ENCODE measurements at places on chromosomes 2 and 18.

DNA sequence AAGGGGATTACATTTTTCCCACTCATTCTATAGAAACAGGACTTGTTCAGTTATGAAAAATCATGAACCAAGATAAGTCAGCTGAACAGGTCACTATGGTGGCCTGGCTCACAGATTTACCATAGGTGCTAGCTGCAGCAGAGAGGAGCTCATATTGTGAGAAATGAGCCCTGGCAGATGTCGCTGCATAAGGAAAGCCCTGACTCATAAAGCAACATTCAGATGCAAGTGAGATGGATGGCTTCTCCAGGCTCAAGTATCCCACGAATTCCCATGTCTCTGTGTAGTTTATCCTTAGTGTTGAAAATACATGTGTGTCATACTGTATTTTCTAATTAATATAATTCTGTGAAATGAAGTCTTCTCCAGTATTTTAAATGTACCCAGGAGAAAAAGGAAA is 115.0 kb upstream of the LHCGR start:
- DNase-seq, result no peak

DNA sequence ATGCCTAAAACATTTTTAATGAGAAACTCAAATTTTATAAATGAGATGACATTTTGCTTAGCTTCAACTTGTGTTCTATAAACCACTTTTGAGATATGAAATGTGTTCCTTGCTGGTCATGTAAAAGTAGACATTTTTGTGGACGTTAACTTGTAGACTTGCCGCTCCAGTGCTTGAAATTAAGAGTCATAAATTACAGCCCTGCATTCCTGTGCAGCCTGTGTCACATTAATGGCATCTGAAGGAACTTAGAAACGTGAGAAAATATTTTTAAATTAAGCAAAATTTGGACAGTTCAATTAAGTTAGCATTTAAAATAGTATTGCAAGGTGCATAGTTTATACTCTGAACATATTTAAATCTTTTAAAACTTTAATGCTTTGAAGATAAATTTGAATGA is 98.3 kb upstream of the LDLRAD4 start:
- DNase-seq, result no peak

- DNase-seq, result peak; percentile 21
Observed at GRCh38 chr18:79982736-79983135, 5.6 kb downstream of the TXNL4A start.

DNA sequence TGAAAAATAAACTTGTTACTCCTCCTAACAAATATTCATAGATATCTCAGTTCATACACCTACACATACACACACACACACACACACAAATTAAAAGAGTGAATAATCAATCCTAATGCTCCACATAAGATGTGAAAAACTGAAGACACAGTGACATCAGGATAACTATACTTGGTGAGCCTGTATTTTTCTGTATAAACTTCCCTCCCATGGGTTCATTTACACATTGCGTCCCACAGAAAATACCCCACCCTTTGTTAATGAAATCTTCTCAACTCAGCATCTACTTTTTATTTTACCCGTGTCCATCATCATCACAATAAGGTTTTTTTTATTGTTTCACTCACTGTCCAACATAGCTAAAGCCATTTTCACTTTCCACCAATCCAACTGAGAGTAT is 60.4 kb downstream of the CD226 start:
- DNase-seq, result no peak

DNA sequence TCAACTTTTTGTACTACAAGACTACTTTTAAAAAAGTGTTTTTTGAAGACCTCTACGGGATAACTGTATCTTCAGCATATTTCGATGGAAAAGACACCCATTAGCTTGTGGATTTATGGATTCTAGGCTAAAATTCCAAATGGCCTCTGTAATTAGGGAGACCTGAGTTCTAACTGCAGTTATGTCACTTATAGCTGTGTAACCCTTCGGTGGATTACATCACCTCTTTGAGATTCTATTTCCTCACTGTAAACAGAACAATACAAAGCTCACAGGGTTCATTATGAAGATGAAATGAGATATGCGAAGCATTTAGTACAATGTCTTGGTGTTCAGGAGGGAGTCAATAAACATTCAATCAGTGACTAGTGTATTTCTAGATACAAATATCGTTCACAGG is 24.2 kb downstream of the LMAN2L start:
- no peak for DNase-seq

DNA sequence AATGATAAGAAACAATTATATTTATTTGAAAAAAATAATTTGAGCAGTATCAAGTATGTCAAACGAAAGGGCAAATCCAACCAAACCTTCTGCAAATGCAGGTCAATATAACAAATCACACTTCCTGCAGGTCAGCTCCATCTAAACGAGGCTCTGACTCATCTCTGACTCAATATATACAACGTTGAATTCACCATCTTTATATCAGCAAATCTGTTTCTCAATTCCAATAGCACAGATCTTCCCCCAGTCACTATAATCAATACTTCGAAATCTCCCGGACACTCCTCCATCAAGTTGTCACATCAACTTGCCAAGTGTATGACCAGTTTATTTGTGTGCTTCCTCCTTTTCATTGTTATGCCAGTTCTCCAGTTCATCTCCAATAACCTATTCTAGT is 388.9 kb downstream of the ZEB2 start:
- DNase-seq, result no peak

- DNase-seq, result no peak
Observed at GRCh38 chr18:52200406-52200805, 139.6 kb upstream of the DCC start.

DNA sequence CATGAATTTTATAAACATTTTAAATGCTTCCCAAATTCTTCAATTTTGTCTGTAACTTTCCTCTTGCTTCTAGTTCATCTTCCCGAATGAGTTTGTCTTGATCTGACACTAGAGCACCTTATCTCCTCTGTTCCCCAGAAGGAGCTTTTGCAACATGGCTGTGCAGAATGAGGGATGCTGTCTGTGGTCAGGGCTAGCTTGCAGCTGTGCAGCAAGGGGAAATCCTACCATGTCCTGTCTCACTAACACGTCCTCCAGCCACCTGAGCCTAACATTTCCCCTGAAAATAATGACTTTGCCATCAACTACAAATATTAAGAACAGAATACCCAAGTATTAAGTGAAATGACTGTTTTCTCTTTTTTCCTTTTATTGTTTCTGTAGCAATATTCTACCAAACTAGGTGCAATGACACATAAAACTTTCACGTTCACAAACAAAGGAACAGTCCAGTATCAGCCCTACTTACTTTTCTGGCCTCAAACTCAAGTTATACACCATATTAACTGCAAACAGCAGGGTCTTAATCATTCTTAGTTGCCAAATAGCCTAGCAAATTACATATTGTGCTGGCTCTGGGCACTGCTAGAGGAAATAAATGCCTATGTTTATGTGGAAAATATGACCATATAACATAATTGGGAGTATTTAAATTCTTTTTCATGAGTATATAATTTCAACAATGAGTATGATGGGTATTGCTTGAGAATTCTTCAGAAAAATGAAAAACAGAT is 423.3 kb downstream of the CMPK2 start:
- DNase-seq, result no peak

DNA sequence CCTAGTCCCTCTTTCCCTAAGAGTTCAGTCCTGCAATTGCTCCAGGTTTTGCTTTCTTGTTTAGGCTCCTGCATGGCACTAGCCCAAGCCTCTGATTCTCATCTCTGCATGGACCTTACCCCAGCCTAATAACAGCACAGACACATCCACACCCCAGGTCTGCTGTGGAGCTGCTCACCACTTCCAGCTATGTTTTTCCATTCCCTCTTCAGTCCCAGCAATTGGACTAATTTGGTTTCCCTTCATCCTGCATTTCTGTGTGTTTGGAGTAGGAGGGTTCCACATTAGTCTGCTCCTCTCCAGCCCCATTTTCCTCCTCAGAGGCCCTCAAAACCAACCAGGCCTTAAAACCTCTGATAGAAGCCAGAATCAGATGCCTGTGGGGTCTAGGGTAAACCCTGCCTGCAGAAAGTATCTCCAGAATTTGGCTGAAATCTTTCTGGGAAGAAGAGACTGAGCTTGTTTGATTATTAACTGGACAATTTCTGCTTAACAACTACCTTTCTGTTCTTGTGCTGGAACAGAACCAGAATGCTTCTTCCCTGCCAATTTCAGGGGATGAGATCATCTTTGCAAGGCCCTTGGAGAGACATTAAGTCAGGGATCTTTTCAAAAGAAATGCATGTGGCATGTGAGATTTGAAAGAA is 95.9 kb downstream of the GFPT1 start:
- no peak for DNase-seq

DNA sequence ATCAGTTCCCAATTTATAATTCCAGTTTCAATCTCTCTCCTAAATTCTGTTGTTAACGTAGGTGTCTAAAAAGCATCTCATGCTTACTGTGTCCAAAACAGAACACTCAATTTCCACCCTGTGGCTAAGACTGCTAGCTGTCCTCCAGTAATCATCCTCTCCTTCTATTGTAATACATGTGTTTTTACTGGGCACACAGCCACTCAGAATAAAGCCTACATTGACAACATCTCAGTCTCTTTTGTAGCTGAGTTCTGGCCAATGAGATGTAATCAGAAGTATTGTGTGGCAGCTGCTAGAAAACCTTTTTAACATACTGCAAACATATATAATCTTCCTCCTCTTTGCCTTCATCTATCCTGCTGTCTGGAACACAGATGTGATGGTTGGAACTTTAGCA is 29.4 kb upstream of the TSPYL6 start:
- no peak for DNase-seq

DNA sequence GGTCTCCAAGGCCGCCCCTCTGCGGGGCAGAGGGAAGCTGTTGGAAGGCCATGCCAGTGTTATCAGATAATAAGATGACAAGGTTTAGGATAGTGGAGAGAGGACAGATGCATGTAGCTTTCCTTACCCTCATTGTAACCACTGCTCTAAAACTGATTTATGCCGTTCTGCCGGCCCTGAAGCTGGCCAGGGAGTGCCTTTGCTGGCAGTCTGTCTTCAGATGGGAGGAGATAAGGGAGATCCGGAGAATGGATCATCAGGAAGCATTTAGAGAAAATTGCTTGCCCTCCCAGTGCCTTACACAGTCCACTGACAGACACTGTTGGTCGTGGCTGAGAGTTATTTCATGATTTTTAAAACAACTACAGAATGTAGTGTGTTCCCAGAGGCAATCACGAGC is 35.4 kb upstream of the MYO3B start:
- DNase-seq, result no peak

DNA sequence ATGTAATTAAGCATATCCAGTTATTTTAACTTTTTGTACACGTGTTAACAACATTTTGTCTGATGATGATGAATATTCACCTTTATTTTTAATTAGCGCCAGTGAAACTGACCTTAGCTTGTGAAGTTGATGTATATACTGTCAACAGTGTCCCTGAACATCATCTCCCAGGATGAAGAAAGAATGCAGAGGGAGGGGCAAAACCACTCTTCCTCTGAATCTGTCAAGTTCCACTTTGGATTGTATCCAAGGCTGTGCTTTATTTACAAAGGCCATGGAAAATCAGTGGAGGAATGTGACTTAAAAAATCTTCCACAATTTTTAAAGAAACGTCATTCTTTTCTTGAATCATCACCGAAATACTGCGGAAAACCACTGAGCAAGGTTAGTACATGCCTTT is 4.5 kb upstream of the RMDN2 start:
- DNase-seq, result no peak

DNA sequence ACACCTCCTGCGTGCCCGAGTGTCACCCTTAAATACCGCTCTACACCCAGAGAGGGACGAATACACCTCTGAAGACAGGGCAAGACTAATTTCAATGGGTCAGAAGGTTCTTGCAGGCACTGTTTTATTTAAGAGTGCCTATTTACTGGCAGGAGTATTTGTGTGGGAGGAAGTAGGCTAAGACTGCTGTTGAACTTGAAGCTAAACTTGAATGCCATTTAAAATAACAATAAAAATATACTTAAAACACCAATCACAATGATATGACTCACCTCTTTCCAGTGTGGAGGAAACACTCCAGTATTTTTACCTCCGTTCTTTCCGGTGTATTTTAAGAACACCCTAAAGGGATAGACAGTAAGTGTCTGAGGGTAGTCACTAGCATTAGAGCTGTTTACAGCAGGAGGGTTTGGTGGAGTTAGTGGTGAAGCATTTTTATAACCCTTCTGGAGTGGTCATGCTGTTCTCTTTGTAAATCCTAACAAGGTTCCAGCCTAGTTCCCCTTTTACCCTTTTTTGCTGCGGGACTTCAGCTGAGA is 9.6 kb upstream of the HOXD1 start:
- DNase-seq, result no peak

- no peak for DNase-seq
Observed at GRCh38 chr18:67935638-67936037, 419.1 kb upstream of the DSEL start.

- DNase-seq, result peak; percentile 66
Observed at GRCh38 chr18:59899298-59900221, at the start of gene PMAIP1. TSS of gene PMAIP1 (plus strand) at chr18:59899996. CDS start at chr18:59900178, 182 bp downstream.

GRCh38 chr2:45808294-45808800 is 156.9 kb downstream of the PRKCE start:
- no peak for DNase-seq

- no peak for DNase-seq
Observed at GRCh38 chr2:189176516-189176915, 3.0 kb downstream of the COL5A2 start.

GRCh38 chr2:119028327-119029174 is 86.6 kb downstream of the MARCO start:
- DNase-seq, result no peak

- DNase-seq, result no peak
Observed at GRCh38 chr2:180325416-180326120, 318.5 kb upstream of the CWC22 start.

DNA sequence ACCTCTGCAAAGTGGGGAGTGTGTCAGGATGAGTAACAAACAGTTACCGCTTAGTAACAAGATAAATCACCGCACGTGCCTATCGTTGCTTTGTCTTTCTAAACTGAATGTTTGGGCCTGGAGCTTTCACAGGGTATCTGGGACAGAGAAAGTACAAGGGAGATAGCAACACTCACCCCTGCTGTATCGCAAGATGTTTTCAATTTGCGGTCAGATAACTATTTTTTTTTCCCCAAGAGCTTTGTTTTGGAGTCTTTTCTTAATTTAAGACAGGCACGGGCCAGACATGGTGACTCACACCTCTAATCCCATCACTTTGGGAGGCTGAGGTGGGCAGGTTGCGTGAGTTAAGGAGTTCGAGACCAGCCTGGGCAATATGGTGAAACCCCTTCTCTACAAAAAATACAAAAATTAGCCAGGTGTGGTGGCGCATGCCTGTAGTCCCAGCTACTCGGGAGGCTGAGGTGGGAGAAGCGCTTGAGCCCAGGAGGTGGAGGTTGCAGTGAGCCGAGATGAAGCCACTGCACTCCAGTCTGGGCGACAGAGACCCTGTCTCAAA is 146.6 kb downstream of the GBX2 start:
- DNase-seq, result no peak

Data from C1 segment of cervical spinal cord (tissue), 14 donors.